Activated naive CD4-positive, alpha-beta T cell treated with anti-CD3 and anti-CD28 coated beads, Interleukin-2, amount 50 U/mL, for 16 hours (primary cell): ENCODE measurements at places on chromosomes 2 and 18.

DNA sequence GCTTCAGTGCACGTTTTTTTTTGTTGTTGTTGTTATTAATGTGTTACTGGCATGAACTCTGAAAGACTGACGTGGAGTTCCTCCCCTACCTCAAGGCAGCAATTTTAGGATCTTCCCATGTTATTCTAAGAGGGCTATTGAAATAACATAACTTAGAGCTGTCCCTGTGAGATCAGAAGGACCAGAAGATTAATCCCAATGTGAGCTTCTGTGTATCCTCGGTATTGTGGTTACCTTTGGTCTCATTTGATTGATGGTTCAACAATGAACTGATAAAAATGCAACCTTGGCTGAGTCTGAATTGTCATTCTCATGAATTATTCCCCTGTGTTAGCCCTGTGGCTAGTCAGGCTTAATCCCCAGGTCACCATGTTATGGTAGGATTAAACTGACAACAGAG is 394.1 kb downstream of the TRIB2 start:
- DNase-seq = no peak

DNA sequence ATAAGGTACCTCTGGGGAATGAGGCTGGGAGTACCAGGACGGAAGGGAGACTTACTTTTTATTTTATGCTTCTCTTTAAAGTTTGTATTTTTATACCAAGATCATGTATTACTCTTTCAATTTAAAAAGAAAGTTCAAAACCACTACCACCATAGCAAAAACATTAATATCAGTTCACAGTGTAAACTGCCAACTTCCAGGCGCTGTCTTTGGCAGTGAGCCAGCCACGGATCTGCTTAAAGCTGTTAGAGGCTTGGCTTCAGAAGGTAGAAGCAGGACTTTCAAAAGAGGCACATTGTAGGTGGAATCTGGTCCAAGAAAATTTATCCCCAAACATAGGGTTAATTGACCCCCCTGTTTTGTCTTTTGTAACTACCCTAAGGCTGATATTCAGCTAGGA is 74.8 kb downstream of the B3GNT2 start:
- DNase-seq = no peak

- no peak for DNase-seq
These were observed 47.5 kb downstream of the PTGR3 start for GRCh38 chr18:75161256-75162028.

- DNase-seq = no peak
These were observed 19.1 kb downstream of the RAMP1 start for GRCh38 chr2:237878321-237879057.

DNA sequence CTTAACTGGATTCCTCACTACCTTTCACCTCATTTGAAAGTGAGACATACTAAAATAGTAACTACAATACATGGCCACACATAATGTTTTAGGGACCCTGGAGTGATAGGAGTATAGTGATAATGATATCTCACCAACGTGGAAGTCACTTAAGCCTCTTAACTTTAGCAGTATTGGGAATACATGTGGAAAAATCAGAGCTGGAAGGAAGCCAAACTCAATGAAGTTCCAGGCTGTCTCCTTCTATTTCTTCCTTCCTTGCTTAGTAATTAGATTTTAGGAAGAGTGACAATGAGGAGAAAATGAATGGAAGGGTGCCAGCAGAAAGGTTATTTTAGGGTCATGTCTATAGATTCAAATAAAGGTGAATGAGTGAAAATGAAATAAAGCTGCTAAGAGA is 387.3 kb downstream of the PLCL1 start:
- DNase-seq = no peak

- no peak for DNase-seq
These were observed 48.9 kb downstream of the ZNF385B start for GRCh38 chr2:179812501-179812900.

- DNase-seq = no peak
These were observed 7.6 kb downstream of the ESPNL start for GRCh38 chr2:238107525-238108422.

DNA sequence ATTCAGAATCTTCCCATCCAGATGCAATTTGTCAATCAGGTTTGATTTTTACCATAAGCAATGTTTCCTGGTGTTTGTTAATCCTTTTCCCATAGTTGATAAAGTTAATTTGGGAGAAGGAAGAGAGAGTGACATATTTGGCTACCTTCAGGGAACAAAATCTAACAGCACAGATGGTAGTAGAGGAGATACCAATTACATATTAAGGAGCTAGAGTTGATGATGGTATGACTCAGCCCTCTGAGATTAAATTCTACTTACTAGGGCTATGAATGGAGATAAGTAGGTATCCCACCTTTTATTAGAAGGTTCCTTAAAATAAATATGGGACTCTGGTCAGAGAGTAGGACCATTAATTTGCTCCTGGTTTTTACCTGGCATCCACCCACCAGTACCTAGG is 139.7 kb downstream of the EHBP1 start:
- DNase-seq = no peak

DNA sequence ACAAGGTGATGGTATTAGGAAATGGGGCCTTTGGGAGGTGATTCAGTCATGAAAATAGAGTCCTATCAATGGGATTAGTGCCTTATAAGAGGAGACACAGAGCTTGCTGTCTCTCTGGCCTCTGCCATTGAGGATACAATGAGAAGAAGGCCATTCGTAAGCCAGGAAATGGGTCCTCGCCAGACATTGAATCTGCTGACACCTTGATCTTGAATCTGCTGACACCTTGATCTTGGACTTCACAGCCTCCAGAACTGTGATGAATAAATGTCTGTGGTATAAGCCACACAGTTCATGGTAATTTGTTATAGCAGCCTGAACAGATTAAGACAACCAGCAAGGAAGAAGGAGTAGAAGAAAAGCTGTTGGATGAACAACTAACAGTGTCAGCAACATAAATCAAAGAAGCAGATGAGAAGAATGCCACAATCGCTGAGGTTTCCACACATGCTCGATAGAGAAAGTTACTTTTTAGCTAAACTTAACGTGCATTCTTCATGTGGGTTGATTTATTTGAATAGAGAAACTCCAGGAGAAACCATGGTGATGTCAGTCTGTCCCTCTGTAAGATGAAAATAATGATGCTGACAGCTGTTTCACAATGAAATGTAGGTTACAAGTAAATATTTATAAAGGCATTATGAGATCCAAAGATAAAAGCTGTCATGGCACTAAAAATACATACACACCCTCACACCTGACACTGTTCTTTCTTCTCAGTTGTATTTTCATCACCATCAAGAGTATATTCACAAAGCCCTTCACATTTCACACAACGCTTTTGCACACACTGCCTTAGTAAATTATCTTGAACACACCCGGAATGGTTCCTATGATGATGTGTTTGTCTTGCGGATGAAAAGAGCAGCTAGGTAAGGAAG is 153.7 kb upstream of the NCK2 start:
- DNase-seq = no peak

DNA sequence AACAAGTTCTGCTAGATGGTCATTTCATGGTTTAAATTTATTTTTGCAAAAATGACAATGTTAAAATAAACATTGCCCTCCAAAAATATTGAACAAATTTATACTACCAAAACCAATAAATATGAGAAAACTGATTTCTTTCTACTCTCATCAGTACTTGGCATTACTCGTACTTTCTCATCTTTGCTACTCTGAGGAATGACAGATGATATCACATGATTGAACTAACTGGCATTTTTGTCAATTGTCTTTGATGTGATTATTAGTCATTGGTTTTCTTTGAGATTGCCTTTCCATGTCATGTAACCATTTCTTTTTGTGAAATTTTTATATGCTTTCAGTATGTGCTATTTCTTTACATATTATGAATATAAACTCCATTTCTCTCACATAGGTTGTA is 167.0 kb upstream of the ITGA4 start:
- DNase-seq = no peak

GRCh38 chr2:24421668-24422067 is 61.3 kb upstream of the ITSN2 start:
- peak; percentile 58 for DNase-seq

DNA sequence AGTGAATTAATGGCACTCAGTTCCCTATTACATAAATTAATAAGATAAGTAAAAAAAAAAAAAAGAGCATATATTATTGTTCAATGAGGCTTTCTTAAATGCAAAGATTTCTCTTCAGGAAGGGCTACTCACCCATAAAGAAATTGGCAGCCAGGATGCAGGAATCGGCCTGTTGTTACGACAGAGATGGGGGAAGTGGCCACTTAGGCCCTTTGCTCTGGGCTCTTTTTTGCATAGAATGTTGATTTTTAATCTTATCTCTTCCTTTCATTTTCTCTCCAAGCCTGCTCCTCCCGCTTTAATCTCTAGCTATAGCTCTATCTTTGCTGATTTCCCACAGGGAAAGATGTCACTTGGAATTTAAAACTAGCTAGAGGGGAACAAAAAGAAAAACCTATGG is 391.8 kb upstream of the CRIM1 start:
- no peak for DNase-seq

- DNase-seq = no peak
These were observed 92.8 kb upstream of the NEDD4L start for GRCh38 chr18:57951117-57951796.

DNA sequence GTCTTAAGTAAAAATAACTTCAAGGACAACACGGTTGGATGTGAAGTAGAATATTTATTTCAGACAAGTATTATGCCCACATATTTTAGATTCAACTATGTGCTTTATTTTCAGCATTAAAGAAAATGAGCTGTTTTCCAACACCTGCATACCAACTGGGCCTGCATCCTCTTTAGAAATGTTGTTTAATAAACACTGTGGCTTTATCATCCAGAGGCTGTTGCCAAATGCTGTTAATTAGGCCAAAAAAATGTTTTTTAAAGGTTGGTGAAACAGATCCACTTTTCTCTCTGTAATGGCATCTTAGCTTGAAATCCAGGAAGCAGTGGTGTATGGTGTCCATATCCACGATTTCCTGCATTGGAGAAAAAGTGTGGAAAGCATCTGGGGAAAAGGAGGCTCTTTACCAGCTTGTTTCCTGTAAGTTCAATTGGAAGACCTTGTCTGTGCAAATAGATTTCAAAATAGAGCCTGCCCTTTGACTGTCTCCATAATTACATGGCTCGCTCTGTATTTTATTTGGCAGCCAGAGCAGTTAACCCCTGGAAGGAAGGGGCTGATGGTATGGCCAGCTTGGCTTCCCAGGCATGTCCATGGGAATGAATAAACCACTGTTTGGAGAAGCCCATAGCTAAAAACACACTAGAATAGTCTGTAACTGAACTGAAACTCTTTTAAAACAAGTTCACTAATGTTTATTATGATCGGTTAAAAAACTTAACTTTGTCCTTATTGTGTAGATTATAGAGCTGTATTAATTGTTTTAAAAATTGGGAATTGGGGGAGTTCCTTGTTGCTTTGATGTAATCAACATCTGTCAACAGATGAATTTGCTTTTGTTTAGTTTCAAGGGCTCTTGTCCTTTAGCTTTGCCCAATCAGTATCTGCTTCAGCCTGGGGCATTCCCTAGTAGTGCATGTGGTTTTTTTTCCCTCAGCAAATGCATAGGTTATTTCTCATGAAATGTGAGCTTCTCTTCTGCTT is 33.0 kb upstream of the DLX1 start:
- no peak for DNase-seq

DNA sequence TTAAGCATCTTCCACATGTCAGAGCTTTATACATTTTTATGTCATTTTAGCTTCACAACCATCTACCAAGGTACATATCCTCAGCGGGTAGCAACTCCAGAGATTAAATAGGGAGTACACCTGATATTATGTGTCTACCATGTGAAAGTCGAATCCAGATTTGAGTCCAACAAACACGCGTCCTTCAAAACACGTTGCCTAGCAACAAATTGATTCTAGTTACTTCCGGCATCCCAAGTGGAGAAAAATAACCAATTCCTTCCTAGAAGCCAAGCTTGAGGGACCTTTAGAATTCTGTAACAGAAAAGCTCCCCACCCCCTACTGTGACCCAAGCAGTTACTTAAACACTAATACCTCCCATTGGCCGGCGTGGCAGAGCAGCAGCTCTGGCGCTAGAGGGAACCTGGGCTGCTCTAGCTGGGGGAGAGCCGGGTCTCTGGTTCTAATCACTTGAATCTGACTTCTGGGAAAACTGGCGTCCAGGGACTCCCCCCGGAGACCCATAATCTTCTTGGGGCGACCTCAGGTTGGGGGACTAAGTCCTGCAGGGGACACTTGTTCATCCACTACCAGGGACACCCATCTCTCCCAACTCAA is at the start of gene ERICH2:
Gene ERICH2 (plus strand): TSS at position 371 of the 598 bp plus-strand sequence. CDS start 304 bp downstream, outside the sequence.
- peak; percentile 28 for DNase-seq

DNA sequence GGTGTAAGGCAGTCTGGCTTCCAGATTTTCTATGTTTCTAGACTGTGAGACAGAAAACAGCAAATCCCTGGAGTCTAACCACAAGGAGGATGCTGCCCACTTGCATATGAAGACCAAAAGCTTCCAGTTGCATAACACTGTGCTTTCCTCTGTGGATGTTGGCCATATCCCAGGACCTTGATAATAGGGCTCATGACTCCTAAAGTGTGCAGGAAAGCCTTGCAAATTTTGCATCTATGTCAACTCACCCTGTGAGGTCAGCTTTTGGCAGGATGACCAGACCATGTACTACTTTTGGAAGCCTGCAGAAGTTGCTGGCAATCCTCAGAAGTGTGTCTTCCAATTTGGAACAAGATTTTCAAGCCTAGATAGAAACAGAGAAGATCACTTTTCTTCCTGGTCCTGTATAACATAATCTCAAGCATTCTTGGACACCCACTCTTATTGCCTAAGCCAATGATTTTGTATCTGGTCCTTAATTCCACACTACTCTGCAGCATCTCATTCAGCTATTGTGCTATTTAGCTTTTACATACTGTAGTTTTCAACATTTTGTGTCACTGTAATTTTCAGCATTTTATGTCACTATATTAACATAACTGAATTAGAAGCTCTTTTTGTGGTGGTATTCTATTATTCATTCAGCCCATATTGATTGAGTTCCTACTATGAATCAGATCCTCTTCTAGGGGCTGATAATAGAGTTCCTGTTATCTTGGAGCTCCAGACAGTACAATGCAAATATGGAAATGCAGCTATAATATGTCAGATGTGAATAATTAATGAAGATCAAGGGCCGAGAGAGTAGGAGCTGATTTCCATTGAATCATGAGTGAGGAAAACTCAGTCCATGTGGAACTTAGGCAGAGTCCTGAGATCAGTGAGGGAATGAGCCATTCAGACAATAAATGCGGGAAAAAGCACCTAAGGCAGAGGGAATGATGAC is 85.3 kb upstream of the RAB27B start:
- DNase-seq = no peak

DNA sequence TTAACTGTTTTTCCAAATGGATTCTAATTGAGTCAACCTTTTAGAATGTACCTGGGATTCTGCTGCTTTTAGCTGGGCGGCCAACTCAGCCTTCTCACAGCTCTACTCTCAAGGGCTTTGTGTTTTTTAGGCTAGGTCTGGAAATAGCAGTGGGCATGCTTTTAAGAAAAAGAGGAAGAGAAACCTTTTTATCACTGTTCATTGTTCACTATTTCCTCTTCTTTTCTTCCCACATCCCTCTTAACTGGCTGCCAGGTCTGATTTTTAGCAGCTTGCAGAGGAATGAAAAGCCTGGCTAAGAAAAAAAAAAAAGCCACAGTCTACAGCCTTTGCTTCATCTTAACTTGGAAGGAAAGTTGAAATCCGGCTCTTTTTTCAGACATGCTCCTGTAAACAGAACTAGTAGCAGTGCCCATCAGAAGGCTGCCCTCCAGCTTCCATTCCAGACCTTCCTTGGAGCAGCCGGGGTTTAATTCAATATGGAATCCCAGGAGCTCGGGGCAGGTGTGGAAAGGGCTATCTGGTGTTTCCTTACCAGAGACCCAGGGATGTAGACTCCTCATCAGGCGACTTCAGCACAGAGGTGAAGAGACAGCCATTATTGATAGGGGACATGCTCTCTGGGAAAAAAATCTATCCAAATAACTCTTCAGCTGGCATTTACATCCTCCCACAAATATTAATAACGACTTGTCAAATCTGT is 230.7 kb downstream of the MYO3B start:
- DNase-seq = no peak

GRCh38 chr2:202529389-202529788 is 105.4 kb upstream of the FAM117B start:
- no peak for DNase-seq
